ENCODE measurements at places on chromosomes 7 and 10.

DNA sequence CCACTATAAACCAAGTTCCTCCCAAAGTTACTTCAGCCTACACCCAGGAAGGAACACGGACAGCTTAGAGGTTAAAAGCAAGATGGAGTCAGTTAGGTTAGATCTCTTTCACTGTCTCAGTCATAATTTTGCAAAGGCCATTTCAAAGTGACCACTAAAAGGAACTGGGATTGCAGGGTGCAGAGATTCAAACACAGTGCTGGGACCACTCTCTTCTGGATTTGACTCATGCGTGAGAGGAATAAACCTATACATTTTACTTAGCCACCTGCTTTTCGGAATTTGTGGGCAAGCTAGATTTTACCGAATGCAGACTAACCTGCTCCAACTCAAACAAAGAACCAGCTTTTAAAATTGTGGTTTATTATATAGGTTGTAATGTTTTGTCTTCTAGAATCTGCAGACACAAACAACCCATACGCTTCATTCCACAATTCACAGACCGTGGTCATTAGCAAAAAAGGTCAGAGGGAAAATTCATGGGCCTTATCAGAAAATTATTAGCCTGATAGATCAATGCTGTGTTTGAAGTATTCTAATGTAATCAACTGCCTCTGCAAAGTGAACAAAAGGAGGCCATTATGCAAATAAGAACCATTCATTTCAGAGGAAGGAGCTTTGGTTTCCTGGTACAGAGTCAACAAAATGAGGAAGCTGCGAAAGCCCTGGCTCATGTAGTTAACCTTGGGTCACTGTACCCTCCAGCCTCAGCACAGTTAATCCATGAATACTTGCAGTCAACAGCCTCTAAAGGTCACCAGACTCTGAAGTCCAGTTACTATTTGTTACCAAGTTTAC is 342.7 kb upstream of the KLF6 start:
- DNase-seq: no peak

GRCh38 chr7:103996639-103997038 is 7.2 kb upstream of the RELN start:
- DNase-seq: no peak

GRCh38 chr10:115985786-115986185 is 287.2 kb downstream of the GFRA1 start:
- no peak for DNase-seq

- no peak for DNase-seq
Measured at GRCh38 chr10:86819567-86819966, 63.1 kb downstream of the BMPR1A start.

- DNase-seq: no peak
Measured at GRCh38 chr10:78627254-78627795, 441.4 kb upstream of the ZMIZ1 start.

DNA sequence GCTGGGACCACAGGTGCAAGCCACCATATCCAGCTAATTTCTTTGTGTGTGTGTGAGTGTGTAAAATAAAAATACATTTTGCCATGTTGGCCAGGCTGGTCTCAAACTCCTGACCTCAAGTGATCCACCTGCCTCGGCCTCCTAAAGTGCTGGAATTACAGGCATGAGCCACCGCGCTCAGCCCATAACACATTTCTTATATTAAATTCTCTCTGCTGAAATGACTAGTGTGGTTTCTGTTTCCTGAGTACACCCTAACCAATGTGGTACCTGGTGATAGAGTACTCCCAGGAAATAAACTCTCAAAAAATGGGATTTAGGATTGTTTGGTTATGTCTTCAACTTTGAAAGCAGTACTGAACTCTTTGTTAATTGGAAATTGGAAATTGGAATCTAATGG is 19.4 kb upstream of the FHIP2A start:
- no peak for DNase-seq

GRCh38 chr7:1555813-1556543 is at the start of gene TMEM184A:
Gene TMEM184A (minus strand): TSS chr7:1556205. CDS start chr7:1555484, 721 bp downstream.
- no peak for DNase-seq

Measured in fibroblast of pulmonary artery (primary cell).